Putamen (tissue), 1 donor: ENCODE measurements at places on chromosomes 1 and 21.

DNA sequence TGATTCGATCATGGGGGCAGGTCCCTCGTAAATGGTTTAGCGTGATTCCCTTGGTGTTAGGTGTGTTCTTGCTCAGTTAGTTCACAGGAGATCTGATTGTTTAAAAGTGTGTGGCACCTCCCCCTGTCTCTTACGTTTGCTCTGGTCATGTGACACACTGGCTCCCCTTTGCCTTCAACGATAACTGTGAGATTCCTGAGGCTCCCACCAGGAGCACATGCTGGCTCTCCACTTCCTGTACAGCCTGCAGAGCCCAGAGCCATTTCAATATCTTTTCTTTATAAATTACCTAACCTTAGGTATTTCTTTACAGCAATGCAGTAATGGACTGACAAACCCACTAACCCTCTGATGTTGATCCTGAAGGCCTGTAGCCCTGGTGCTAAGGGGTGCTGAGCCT is 141.9 kb downstream of the FCRL5 start:
- DNase-seq, result no peak

GRCh38 chr1:228512781-228513198 is 25.6 kb downstream of the RNF187 start:
- DNase-seq, result no peak

DNA sequence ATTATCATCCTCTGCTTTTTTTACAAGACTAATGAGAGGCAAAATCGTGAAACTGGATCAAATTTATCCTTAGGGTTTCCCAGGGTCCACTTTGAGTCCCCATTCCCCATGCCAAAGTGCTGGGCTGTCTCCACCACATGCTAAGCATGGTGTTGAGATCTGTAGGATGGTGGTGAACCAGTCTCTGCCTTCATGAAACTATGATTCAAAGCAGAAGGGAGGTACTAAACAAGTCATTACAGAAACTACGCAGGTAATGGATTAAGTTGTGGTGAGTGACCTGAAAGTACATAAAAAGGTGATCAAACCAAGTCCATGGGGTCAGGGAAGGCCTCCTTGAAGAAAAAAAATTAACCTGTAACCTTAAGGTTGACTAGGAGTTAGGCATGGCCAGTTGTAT is 265.2 kb downstream of the ATG4C start:
- DNase-seq, result no peak

DNA sequence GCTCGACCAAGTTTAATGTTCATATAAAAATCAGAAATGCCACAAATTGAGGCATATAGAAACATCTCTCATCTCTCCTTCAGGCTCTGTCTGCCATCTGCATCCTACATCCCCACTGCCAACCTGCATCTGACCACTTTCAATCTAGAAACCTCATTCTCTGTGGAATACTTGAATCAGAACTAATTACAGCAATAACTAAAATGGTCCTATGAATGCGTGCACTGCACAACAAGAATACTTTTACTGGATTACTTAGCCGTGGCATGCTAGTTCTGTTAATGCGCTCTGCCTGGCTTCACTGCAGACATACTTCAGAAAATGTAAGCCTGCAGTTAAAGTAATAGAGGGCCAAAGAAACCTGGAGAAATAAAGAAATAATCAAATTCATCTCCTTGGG is 89.8 kb upstream of the NR5A2 start:
- DNase-seq, result no peak

DNA sequence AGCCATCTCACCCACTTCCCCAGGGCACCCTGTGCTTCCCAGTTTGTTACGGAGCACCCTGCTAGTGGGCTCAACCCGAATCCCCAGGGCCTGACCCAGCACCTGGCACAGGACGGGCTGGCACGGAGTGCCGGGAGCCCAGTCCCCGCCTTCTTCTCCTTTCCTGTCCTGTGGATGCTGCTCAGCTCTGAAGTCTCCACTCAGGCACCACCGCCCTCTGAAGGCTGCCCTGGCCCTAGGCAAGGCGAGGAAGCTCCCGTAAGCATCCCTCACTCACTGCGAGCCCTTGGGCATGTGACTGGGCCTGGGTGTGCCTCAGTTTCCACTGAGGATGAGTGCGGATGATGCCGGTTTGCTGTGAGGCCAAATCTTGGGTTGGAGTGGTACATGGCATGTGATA is 21.8 kb downstream of the SLC1A7 start:
- DNase-seq, result no peak

- no peak for DNase-seq
Observed at GRCh38 chr1:172420385-172420784, at the start of gene C1orf105. Gene C1orf105, plus strand, starts transcription at chr1:172420685. Its CDS starts 201 bp downstream, at chr1:172420886.

DNA sequence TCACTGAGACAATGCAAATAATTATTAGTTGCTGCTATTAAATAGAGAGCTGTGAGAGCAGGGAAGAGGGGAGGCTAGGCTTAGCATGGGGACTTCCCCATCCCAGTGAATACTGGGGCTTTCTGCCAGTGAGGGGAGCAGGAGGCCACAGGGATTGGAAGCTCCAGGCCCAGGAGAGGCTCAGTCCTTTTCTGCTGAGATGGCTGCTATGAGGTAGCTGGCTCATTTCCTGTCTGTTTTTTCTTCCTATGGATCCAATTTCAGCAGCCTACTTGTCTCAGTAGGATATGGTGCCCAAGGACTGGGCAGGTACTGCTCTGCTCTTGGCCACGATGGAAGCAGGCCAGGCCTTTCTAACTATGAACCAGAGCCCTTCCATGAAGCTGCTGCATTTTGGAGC is 10.0 kb downstream of the STMN1 start:
- no peak for DNase-seq

- DNase-seq, result no peak
Observed at GRCh38 chr1:208202333-208202995, 41.7 kb downstream of the PLXNA2 start.

DNA sequence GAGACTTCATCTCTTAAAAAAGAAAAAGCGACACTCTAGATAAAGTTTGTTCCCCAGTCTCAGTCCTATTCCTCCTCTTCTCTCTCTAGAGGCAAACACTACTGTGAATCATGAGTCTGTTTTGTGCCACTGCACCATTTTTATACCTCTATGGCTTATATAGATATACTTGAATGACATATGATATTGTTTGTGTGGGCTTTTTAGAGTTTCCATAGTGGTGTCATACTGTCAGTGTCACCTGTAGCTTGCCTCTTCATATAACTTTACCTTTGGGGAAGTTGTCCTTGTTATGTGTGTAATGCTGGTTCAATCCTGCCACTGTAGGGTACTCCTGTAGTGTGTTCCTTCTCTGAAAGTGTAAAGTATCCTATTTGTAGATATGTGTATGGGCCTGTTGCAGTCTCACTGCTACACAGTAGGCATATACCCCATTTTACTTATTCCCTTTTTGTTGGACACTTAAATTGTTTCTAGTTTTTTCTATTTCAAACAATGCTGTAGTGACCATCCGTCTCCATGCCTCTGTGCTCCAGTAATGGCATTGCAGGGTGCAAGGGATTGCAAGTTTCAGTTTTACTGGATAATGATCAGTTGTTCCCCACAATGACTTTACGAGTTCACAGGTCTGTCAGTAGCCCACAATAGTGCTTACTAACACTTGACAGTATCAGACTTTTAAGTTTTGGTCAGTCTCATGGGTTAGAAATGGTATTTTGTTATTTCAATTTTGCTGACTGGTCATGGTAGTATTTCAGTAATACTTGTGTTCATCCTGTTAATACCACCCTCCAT is 2.7 kb downstream of the PRMT2 start:
- no peak for DNase-seq
